ENCODE measurements at places on chromosomes 3 and 15.

DNA sequence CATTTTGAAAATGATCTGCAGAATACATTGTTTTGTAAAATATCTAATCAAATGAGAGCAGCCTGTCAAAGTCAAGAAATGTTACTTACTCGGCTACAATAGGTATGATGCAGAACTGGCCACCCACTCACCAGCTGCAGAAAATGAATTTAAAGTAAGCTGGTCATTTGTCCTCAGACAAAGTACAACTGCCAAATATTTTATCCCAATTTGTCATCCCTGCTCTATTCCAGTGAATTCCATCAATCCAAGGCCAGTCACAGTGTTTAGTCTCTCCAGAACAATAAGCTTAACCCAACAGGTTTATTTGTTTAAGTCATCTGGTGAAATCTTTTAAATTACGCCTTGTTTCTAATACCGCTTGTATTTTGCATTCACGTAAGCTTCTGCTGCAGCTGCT lies 46.6 kb upstream of the TCF12 start:
- no peak for DNase-seq

- DNase-seq: no peak
Observed at GRCh38 chr3:73781541-73781940, 156.8 kb upstream of the PDZRN3 start.

DNA sequence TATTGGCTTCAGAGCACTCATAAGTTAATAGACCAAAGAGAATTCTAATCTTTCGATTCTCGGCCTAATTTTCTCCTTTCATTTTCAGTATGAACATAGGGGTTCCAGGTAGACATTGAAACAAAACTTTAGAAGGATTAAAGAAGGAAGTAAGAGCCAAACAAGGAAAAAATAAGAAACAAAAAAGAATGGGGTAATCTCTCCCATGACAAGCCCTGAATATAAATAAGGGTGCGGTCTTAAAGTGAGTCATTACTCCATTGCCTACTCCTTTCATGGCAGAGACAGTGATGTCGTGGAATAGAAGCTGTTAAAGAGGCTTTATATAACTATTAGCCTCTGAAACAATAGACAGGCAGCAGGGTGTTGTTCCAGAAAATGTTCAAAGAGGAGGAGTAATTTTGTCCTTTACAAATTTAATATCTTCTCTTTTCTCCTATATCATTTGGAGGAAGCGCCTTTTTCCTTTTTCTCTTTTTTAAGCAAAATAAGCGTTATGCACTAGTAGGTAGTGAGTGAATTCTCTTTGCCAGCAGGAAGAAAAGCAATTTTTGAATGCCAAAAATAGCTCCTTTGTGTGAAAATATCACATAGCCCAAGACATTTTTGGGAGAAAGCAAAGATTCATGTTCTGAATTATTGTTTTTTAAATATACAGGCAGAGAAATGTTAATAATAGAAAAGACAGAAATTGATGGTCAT lies 607.9 kb upstream of the KCNMB2 start:
- no peak for DNase-seq

GRCh38 chr3:4162096-4162495 lies 141.1 kb upstream of the SETMAR start:
- no peak for DNase-seq

DNA sequence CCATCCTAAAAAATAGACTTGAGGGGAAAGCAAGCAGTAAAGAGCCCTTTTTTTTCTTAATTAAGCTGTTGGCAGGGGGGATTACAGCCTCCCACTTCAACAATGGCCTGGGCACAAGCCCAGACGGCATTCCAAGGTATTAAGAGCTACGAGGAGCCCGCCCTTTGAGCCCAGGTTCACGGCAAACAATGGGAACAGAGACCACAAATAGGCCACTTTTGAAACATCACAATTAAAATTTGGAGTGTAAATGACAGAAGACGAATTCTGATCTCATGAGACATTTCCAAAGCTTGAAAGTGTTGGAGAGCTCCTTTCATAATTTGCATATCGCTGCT lies 8.9 kb downstream of the CHSY1 start:
- DNase-seq: no peak

DNA sequence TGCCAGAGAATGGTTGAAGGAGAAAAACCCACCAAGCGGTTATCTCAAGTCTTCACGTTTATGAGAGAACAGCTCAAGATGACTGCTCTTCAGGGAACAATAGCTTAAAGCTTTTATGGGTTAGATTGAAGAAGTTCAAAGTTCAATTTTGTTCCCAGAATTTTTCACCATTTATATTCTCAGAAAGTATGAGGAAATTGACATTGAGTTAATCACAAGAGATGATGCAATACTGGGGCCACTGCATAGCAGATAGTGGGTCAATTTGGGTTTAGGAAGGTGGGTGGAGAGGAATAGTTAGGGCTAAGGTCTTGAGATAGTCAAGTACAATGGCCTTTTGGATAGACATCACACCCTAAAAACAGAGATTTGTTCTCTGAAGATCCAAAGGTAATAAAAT lies 539.3 kb downstream of the SQOR start:
- DNase-seq: no peak

- DNase-seq: no peak
Observed at GRCh38 chr15:27820722-27821121, 278.4 kb downstream of the OCA2 start.

GRCh38 chr15:80804970-80805495 lies 25.9 kb downstream of the CEMIP start:
- no peak for DNase-seq

- DNase-seq: no peak
Observed at GRCh38 chr15:79930516-79930915, 33.7 kb upstream of the MTHFS start.

DNA sequence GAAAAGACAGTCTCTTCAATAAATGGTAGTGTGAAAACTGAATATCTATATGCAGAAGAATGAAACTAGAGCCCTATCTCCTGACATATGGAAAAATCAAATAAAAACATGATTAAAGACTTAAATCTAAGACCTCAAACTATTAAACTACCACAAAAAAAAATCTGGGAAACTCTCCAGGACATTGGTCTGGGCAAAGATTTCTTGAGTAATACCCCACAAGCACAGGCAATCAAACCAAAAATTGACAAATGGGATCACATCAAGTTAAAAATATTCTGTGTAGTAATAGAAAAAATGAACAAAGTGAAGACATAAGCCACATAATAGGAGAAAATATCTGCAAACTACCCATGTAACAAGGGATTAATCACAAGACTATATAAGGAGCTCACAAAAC lies 286.4 kb downstream of the TBC1D5 start:
- no peak for DNase-seq

DNA sequence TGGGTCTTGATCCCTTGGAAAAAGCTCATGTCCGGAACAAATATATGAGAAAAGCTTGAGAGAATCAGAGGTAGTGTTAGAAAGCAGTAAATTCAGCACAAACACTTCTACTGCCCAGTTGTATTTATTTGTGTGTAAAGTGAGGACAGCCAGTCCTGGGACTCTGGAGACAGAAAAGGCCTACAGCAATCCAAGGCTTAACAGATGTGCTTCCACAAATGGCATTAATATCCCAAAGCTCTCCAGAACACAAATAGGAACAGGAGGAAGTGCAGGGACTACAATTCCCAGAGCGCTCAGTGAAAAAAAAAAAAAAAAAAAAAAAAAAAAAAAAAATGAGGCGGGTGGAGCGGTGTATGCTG lies 390 bp upstream of the AP2M1 start:
- DNase-seq: no peak

- no peak for DNase-seq
Observed at GRCh38 chr15:71511796-71512681, 298.3 kb upstream of the NR2E3 start.

GRCh38 chr3:185847506-185847905 lies 22.7 kb upstream of the IGF2BP2 start:
- DNase-seq: no peak

GRCh38 chr15:80568298-80568697 lies 126.8 kb upstream of the ABHD17C start:
- DNase-seq: no peak

- no peak for DNase-seq
Observed at GRCh38 chr15:63312286-63312685, 34.9 kb downstream of the APH1B start.

- no peak for DNase-seq
Observed at GRCh38 chr3:127405791-127406190, 117.9 kb upstream of the PRR20G start.

GRCh38 chr15:40250771-40251483 lies 12.1 kb downstream of the PAK6 start:
- DNase-seq: no peak

DNA sequence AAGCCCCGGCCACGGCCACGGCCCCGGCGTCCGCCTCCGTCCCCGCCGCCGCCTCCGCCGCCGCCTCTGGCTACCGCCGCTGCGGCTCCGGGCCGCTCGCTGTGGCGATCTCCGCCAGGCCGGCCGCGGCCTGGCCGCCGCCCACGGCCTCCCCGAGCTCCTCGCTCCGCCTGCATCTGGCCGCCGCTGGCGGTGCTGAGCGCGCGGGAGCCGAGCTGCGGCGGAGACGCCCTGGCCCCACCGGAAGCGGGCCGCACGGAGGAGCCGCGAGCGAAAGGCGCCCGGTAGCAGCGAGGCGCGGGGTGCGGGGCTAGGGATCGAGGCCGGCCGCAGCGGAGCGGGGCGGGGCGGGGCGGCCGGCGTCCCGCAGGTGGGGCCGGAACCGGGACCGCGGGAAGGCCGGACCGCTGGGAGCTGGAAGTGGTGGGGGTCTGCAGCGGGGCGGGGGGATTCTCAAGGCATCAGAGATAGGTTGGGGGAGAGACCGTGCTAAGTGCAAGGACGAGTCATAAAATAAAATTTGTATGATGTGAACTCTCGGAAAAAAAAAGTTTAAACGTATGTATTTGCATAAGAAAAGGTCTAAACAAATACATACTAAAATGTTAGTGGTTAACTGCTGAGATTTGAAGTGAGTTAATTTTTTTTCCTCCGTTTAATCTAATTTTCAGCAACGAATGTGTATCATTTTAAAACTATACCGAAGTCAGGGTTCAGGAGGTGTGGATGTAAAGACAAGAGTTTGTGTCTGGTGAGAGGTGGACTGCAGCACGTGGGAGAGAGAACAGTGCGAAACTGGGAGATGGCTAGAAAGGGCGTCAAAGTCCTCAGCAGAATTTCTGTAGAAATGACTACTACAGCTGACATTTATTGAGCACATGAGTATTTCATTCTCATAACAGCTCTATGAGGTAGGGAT lies at the start of gene AVEN:
TSS of gene AVEN (minus strand) at position 334 of the 919 bp plus-strand sequence. CDS start at position 176, 158 bp downstream.
- peak; percentile 50 for DNase-seq

GRCh38 chr3:8882642-8883041 lies 80.6 kb downstream of the RAD18 start:
- no peak for DNase-seq

DNA sequence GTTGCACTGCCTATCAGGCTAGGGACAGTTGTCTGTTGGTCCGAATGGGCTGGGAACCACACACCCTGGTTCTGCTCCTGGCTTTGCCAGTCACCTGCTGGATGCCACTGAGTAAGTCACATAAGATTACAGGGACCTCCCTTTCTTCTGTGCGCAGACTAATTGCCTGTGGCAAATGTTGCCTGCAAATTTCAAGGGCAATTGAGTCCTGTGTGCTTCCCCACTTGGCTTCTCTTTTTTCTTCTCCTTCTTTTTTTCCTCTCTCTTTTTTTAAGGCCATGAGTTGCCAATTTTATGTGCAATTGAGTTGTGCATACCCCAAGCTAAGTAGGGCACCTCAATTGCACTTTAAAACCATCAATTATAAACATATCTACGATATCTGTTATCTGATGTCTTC lies 963.4 kb downstream of the MCTP2 start:
- DNase-seq: no peak

- DNase-seq: no peak
Observed at GRCh38 chr3:112685420-112685819, 44.5 kb upstream of the CCDC80 start.

- DNase-seq: no peak
Observed at GRCh38 chr3:41106691-41107090, 92.6 kb upstream of the CTNNB1 start.

GRCh38 chr15:77144026-77144425 lies 73.1 kb upstream of the TSPAN3 start:
- DNase-seq: no peak

DNA sequence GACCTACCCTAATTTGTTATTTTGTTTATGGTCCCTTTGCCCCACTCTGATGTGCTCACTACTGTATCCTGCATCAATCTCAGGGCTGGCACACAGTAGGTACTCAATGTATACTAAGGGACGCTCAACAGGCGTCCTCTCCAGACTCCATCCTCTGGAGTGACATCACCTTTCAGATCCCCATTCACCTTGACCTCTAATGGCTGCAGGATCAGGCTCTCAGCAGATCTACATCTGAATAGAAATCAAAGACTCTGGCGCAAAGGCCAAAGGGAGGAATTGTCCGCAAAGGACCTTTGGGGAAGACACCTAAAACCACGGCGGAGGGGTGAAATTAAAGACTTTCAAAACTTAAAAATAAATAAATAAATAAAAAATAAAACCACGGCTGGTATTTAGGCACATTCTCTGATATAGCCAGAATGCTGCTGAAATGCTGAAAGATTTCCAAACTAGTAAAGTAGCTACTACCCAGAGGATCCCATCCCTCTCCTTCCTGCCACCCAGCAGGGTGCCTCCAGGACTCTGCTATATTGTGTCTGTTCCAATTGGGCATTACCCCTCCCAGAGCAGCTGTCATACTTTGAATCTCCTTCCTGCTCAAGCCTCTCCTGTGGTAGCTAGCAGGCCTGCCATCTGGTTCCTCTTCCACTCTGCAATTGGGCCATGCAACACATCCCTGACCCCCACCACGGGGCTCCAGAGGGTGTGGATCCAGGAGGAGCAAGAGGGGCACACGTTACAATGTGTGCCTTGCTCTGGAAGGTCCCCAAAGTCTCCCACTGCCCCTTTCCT lies 6.1 kb downstream of the SHF start:
- DNase-seq: no peak

DNA sequence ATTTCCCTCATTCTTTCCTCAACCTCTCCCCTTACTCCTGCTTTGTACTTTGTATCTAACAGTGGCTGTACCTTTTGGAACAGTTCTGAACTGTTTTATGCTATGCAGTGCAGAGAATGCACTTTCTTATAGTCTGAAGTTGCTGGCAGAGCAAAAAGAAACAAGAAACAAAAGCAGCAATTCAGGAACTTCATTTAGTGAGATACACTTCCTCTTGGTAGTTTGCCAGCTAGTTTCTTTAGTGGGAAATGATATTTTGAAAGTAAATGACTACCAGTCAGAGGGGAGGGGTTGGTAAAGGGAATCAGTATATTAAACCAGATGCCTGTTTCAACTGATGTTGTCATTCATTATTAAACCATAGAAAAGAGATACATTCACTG lies 55.0 kb upstream of the CHD2 start:
- peak; percentile 83 for DNase-seq

- DNase-seq: peak; percentile 75
Observed at GRCh38 chr3:24494618-24495325, at the start of gene THRB. THRB (minus strand) TSS chr3:24494850.

- peak; percentile 43 for DNase-seq
Observed at GRCh38 chr3:11290743-11291680, 18.8 kb downstream of the ATG7 start.

- DNase-seq: no peak
Observed at GRCh38 chr15:78387246-78388037, 47.3 kb downstream of the CRABP1 start.

DNA sequence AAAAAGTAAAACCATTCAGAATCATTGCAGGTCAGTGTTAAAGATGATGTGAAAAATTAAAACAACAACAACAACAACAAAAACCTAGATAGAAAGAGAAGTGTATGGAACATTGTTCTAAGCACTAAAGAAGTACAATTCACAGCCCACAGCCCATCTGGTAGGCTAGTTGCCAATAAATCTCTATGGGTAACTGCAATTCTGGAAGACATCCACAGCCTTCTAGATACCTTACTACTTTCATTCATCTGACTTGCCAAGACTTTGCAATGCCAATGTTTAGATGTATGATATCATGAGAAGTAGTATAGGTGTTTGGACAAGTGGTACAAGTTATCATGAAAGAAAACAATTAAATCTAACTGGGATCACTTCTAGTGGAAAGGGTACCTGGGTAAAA lies 198.6 kb downstream of the VGLL3 start:
- DNase-seq: no peak

Measured in B cell (primary cell).